IMR-90 (cell line): ENCODE measurements at places on chromosomes 1 and 21. TPM values are rescaled to one million over a fixed set of nuclear protein-coding genes. Genes with fewer than 3 reads are reported as not detected.
A peak's percentile ranks its signal among the peaks of the same experiment; 100 is the strongest.

The KCNE2 gene
- total RNA-seq, result not detected in 2 replicates

DNA sequence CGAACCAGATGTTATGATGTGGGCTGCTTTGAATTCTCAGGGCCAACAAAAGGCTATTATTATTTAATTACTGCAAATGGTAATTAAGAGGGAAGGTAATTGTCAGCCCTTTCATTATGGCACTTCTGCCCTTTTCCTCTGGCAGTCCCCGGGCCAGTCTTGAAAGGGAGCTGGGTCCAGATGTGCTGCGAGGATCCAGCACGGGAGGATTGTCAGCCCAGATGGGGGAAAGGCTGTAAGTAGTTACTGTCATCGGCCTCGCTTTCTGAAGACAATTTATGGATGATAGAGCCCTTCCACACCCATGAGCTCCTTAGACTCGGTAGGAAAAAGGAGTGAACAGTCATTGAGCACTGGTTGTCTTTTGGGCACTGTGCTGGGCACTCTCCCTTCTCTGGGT, 8.7 kb upstream of the ZNF362 start:
- H3K4me1 ChIP-seq, result no peaks in the 10 kb centered on the region
- H3K27ac ChIP-seq, result no peak overlapping the region
- peaks cover 28% of the 10 kb centered on the region for H3K27me3 ChIP-seq
- no peak for DNase-seq

DNA sequence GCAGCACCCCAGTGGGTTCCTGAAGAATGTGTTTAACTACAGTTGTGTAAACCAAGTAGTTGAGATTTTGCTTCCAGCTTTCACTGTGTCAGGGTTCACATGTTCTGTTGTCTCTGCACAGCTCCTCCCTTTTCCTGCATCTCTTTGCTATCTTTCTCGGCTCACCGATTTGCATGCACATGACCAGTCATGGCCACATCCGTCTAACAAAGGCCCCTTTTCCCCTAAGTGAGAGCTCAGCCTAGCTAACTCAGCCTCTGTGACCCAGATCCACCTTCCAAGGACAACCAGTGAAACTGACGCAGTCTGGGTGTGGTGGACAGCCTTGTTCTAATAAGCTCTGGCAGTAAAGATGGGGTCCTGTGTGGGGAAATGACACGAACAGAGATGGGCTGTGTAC, 101.1 kb downstream of the ZP4 start:
- H3K36me3 ChIP-seq, result no peaks in the 10 kb centered on the region
- H3K27me3 ChIP-seq, result no peaks in the 10 kb centered on the region
- no peak overlapping the region for H3K4me3 ChIP-seq
- no peak overlapping the region for H3K27ac ChIP-seq
- no peaks in the 10 kb centered on the region for H3K4me1 ChIP-seq
- no peak for DNase-seq

GRCh38 chr1:9873992-9874391, 36.1 kb downstream of the CTNNBIP1 start:
- no peak for DNase-seq
- peaks cover 5% of the 10 kb centered on the region for H3K4me1 ChIP-seq
- peaks cover 11% of the 10 kb centered on the region; the same call in 1 of the 2 replicates for H3K36me3 ChIP-seq
- H3K27ac ChIP-seq, result no peak overlapping the region
- H3K27me3 ChIP-seq, result no peaks in the 10 kb centered on the region

The INAVA gene
- total RNA-seq, result under 0.01 TPM in 1 of 2 replicates, not detected in the other

DNA sequence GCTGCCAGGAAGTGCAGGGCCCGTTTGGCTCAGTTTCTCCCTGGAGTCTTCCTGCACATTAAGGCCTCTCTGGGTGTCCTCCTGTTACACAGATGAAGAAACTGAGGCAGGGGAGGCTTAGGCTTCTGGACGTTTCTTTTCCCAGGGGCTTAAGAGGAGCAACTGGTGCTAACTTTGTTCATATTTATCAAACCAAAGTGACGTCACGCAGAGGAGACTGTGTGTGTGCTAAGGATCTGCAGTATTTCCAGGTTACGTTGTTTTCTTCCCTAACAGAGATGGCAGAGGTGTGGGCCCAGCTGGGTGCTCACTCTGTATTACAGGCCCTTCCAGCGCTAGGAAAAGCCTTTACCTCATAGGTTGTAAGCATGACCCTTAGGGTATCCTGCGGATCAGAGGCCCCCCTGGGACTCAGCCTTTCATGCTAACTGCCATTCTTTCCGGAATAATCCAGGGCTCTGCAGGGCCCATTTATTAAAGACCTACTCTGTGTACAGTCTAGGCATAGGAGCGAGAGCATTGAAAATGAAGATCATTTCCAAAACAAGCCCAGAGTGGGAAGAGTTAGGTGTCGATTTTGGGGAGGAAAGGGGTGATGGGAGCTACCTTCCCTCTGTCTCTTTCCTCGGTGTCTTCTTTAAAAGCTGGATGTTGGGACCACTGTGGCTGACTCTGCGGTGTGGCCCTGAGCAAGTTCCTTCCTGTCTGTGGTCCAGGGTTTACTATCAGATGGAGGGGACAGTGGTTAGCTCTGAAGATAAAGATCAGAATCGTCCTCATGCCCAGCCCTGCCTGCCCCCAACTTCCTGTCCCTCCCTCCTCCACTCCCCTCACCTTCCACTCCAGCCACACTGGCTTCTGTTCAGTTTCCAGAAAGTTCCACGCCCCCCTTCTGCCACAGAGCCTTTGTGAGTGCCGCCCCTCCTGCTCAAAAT, 4.6 kb downstream of the AGTRAP start:
- no peak for DNase-seq
- H3K27ac ChIP-seq, result no peak overlapping the region
- peaks cover under 1% of the 10 kb centered on the region; the same call in 1 of the 2 replicates for H3K36me3 ChIP-seq
- 0 out of 2 replicates have a peak, but pooled peaks cover 3% of the 10 kb centered on the region for H3K4me1 ChIP-seq
- H3K4me3 ChIP-seq, result no peak overlapping the region

- DNase-seq, result no peak
- H3K27me3 ChIP-seq, result no peaks in the 10 kb centered on the region
- no peak overlapping the region for H3K27ac ChIP-seq
Measured at GRCh38 chr1:83573776-83574175, 425.2 kb downstream of the TTLL7 start.

DNA sequence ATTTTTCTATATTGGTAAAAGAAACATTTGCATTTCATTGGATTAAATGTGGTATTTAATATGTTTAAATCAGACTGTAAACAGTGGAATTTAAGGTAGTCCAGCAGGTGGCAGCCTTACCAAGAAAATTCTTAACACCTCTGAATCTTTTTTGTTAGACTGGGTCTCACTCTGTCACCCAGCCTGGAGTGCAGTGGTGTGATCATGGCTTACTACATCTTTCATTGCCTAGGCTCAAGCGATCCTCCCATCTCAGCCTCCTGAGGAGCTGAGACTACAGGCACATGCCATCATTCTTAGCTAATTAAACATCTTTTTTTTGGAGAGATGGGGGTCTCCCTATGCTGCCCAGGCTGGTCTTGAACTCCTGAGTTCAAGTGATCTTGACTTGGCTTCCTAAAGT, 98.8 kb downstream of the RABGAP1L start:
- H3K36me3 ChIP-seq, result no peaks in the 10 kb centered on the region
- DNase-seq, result peak; percentile 50
- no peak overlapping the region for H3K27ac ChIP-seq
- H3K4me1 ChIP-seq, result no peaks in the 10 kb centered on the region
- H3K27me3 ChIP-seq, result no peaks in the 10 kb centered on the region
- H3K4me3 ChIP-seq, result no peak overlapping the region

- no peak overlapping the region for H3K4me3 ChIP-seq
- peaks cover 13% of the 10 kb centered on the region for H3K4me1 ChIP-seq
- H3K27me3 ChIP-seq, result no peaks in the 10 kb centered on the region
- no peak overlapping the region for H3K27ac ChIP-seq
- DNase-seq, result no peak
- peaks cover 11% of the 10 kb centered on the region for H3K36me3 ChIP-seq
Measured at GRCh38 chr1:9351654-9352271, 59.1 kb downstream of the SPSB1 start.

- no peaks in the 10 kb centered on the region for H3K36me3 ChIP-seq
- no peak overlapping the region for H3K4me3 ChIP-seq
- H3K27ac ChIP-seq, result no peak overlapping the region
- peak; percentile 0 for DNase-seq
- no peaks in the 10 kb centered on the region for H3K4me1 ChIP-seq
Measured at GRCh38 chr1:70966018-70966638, 81.5 kb downstream of the PTGER3 start.

The COP1 gene
- 35.0 and 44.4 TPM in 2 replicates for total RNA-seq

The SLC35F3 gene
- under 0.01 TPM in 2 replicates for total RNA-seq

DNA sequence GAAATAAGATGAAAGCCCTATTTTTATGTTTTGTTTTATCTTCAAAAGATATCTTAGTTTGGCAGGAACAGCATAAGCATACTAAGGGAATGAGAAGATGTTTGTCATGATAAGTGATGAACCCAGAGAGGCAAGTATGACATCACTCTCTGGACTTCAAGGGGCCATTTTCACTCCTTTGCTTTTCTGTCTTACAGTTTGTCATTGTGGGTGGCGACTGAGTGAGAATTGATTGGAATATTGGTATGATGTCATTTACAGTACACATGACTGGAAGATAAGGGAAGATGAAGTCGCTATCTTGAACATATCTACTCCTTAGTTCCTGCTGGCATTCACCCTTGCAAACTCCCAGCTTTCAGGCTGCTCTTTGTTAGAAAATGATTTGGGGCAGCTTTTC, 258.1 kb upstream of the RAB4A start:
- no peak overlapping the region for H3K4me3 ChIP-seq
- H3K36me3 ChIP-seq, result no peaks in the 10 kb centered on the region
- H3K27me3 ChIP-seq, result peaks cover 2% of the 10 kb centered on the region
- peak; percentile 52 for DNase-seq

The DCST1 gene
- total RNA-seq, result not detected in 2 replicates

DNA sequence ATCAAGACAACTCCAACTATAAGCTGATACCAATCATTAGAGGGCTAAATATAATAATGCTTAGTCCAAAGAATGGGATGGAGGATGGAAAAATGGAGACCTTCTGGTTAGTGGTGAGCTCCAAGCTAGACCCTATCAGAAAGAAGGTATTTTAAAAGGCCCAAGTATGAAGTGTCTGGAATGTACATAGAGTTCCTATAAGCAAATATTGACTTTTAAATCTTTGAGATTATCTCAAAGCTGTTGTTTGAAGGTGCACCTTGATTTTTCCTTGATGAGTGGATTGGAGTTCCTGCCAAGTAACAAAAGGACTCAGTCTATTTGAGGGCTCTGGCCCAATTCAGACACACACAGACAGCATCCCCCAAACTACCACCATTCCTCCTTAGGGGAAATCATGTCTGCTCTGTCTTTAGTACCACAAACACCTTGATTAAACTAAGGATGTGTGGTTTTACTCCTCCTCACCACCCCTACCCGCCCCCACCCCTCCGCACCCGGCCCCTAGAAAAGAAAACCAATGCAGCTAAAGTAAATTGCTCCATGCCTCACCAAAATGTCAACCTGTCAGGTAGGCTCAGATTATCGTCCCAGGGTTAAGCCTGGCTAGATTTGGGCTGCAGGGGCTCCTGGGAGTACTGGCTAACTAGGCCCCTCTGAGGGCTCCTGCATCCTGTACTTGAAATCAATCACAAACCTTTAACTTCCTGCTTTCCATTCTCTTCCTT, 59.4 kb downstream of the CDC7 start:
- H3K36me3 ChIP-seq, result no peaks in the 10 kb centered on the region
- H3K4me1 ChIP-seq, result peaks cover 14% of the 10 kb centered on the region
- H3K27me3 ChIP-seq, result no peaks in the 10 kb centered on the region

The MIXL1 gene
- not detected in 2 replicates for total RNA-seq

GRCh38 chr1:192489748-192490147, 85.8 kb upstream of the RGS1 start:
- peak; percentile 95 for DNase-seq
- no peak overlapping the region for H3K27ac ChIP-seq
- H3K36me3 ChIP-seq, result no peaks in the 10 kb centered on the region
- no peak overlapping the region for H3K4me3 ChIP-seq
- H3K4me1 ChIP-seq, result 0 out of 2 replicates have a peak, but pooled peaks cover 2% of the 10 kb centered on the region

GRCh38 chr1:201556841-201557571, 18.1 kb downstream of the NAV1 start:
- H3K4me1 ChIP-seq, result peaks cover 58% of the 10 kb centered on the region
- no peak overlapping the region for H3K27ac ChIP-seq
- H3K27me3 ChIP-seq, result no peaks in the 10 kb centered on the region
- peak; percentile 69 for DNase-seq

DNA sequence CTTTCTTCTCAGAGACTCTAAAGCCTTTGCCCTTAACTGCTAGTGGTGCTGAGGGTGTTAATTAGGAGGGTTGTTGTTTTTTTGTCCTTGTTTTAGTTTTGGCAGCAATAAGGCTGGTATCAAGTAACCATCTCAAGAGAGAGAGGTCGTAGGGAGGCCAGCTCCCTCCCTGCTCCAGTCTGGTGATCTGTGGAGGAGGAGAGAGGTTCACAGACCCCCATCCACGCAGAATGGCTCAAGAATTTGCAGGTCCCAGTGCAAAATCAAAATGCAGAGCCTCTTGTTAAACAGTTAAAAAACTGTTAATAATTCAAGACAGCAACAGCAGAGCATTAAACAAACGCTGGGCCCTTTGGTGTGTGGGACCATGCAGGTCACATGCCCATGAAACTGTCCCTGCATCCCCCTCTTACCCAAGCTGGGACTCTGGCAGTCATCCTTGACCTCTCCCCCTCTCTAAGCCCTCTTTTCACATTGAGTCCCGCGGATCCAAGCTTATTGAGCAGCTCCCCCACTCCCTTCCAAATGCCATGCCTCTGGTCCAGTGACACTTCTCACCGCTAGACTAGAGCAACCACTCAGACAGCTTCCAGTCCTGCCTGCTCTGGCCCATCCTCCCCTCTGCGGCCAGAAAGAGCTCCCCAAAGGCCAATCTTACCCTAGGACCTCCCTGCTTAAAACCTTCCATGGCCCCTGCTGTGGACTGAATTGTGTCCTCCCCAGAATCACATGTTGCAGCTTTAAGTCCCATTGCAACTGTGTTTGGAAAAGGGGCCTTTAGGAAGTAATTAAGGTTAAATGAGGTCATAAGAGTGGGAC, 47.7 kb upstream of the RPL11 start:
- peaks cover 28% of the 10 kb centered on the region for H3K27me3 ChIP-seq

The KRTAP13-2 gene
- not detected in 2 replicates for total RNA-seq

GRCh38 chr1:220271706-220272046, 577 bp downstream of the RAB3GAP2 start:
- H3K27ac ChIP-seq, result peak overlapping the region; percentile 94
- DNase-seq, result peak; percentile 26
- peaks cover 7% of the 10 kb centered on the region for H3K36me3 ChIP-seq
- peaks cover 8% of the 10 kb centered on the region for H3K4me1 ChIP-seq
- peaks cover 3% of the 10 kb centered on the region for H3K27me3 ChIP-seq

- DNase-seq, result no peak
- no peak overlapping the region for H3K4me3 ChIP-seq
- H3K27me3 ChIP-seq, result peaks cover 2% of the 10 kb centered on the region; the same call in 1 of the 2 replicates
- no peaks in the 10 kb centered on the region for H3K36me3 ChIP-seq
Measured at GRCh38 chr1:65045022-65045817, 78.9 kb upstream of the JAK1 start.

DNA sequence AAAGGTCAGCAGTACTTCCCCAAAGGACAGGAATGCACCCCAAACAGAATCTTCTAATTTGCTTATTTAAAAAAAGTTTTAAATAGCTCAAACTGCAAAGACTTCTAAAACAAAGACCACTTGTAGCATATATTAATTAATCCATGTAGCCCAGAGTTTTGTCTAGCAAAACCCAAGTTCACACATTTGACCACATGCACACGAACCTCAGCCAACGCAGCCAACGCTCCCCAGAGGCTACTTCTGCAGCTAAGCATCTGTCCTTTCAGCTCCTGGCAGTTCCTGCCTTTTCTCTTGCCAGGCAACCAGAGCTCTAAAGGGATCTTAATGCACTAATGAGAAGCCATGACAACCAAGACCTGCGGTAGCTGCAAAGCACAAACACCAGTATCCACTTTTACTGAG, 89.6 kb downstream of the RERE start:
- DNase-seq, result no peak
- no peaks in the 10 kb centered on the region for H3K27me3 ChIP-seq
- peaks cover 2% of the 10 kb centered on the region for H3K4me1 ChIP-seq
- no peaks in the 10 kb centered on the region for H3K36me3 ChIP-seq
- no peak overlapping the region for H3K4me3 ChIP-seq

The TSACC gene
- not detected in 2 replicates for total RNA-seq
